ENCODE measurements at places on chromosomes 3 and 15. TPM values are rescaled to one million over a fixed set of nuclear protein-coding genes. Genes with fewer than 3 reads are reported as not detected.
A peak's percentile ranks its signal among the peaks of the same experiment; 100 is the strongest.

GRCh38 chr3:12891985-12892839, 50.8 kb upstream of the RPL32 start:
- peak; percentile 20 for DNase-seq

DNA sequence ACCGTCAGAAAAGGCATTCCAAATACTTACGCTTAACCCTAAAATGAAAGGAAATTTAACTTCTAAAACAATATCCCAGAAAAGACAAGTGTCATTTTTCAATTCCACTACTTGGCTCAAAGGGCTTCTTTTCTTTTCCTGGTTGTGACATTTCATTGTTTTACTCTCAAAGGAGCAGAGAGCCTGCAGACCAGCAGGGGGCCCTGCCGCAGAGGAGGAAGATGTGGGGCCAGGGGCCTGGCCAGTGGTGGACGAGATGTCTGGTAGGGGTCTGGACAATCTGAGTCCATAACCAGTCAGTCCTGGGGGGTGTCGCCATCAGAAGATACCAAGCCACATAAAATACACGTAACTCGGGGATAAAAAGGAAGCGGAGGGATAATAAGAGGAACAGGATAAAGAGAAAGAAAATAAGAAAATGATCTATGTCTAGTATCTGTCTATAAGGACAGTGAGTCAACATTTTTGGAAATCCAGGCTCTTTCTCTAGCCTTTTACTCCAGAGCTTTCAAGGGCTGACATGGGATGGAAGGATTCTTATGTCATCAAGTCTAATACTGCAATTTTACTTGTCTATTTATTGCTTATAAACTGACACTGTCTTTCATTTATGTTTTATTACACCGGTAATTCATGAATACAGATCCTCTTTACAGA, 54.2 kb upstream of the ARHGEF3 start:
- no peak for DNase-seq

The FGF12 gene
- total RNA-seq, result 1.6 TPM

DNA sequence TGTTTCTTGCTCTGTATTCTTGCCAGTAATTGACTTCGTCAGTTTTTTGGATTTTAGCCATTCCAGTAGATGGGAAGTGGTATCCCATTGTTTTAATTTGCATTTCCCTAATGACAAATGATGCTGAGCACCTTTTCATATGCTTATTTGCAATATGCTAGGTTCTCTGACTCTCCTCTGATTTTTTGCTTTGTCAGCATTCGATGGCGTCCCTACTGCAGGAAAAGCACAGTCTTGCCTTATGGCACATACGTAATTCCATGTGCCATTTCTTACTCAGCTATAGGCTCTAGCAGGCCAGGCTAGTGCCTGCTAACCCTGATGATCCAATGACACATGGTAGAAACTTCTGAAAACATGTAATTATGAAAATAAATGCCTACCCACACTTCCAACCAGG, 239.2 kb upstream of the ATP10A start:
- no peak for DNase-seq

GRCh38 chr15:87781959-87782625, 474.4 kb downstream of the NTRK3 start:
- no peak for DNase-seq

DNA sequence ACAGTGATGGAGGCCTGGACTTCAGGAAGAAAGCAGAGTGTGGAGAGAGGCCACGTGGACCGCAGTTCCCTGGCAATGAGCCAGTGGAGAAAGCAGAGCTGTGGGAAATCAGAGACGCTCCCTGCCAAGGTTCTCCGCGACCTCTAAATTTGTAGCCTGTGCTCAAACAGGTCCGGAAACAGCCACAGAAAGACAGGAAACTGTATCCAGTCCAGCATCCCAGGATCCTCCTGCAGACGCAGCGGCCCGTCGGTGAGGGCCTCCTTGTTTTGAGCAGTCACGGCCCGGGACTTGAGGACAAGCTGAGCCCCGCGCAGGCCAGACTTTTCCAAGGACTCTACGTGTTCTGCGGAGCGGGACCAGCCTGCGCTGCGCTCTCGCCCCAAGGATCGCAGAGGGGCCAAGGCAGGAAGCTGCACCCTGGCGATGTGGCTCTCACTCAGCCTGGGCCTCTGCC, 22.3 kb downstream of the RPSA start:
- DNase-seq, result no peak

DNA sequence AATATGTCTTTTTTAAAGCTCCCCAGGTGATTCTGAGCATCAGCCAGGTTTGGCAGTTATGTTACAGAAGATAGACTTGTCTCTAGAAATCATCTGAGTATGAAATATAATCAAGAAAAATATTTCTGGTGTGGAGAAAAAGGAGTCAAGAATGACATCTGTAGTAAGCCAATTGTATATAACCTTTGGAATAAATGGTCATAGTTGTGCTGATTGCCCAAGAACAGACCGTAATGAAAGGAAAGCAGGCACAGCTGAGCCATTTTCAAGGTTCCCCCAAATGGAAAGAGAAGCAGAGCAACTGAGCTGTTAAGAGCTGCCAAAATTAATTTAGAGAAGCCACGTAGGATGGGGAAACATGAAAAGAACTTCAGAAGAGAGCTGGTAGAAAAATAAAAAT, 26.6 kb downstream of the GOLM2 start:
- no peak for DNase-seq

The PTPRG gene
- total RNA-seq, result 13.5 TPM

- no peak for DNase-seq
Observed at GRCh38 chr15:67504056-67504455, 16.9 kb upstream of the C15orf61 start.

The RETNLB gene
- total RNA-seq, result not detected
